ENCODE measurements at places on chromosomes 3 and 15. TPM values are rescaled to one million over a fixed set of nuclear protein-coding genes. Genes with fewer than 3 reads are reported as not detected.
A peak's percentile ranks its signal among the peaks of the same experiment; 100 is the strongest.

LSAMP gene
- polyA plus RNA-seq: not detected

MKRN2 gene
- 43.5 TPM for polyA plus RNA-seq

GRCh38 chr3:148916132-148916531 lies 51.0 kb downstream of the CPA3 start:
- H3K36me3 ChIP-seq: no peaks in the 10 kb centered on the region
- DNase-seq: no peak
- H3K27ac ChIP-seq: no peak overlapping the region
- no peak overlapping the region for H3K4me3 ChIP-seq
- H3K4me1 ChIP-seq: no peaks in the 10 kb centered on the region
- H3K27me3 ChIP-seq: peaks cover 10% of the 10 kb centered on the region

DNA sequence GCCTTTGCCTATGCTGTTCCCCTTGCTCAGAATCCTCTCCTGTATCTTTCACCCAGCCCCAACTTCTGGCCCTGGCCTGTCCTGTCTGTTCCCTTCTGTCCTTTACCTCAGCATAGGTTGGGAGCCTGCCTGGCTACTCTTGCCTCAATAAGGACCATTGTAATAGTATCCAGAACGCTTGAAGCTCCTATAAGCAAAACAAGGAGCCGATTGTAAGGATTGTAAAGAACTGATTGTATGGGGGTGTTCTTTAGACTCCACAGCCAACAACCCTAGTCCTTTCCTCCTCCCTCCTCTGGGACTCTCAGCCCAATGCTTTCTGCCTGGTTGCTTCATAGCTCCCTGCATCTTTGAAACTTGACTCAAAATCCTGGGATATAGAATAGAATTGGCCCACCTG lies 18.7 kb upstream of the RAD54L2 start:
- no peak overlapping the region for H3K4me3 ChIP-seq
- H3K27ac ChIP-seq: peak overlapping the region; percentile 4
- H3K27me3 ChIP-seq: no peaks in the 10 kb centered on the region
- no peak for DNase-seq
- H3K4me1 ChIP-seq: peaks cover 7% of the 10 kb centered on the region
- H3K36me3 ChIP-seq: no peaks in the 10 kb centered on the region

DNA sequence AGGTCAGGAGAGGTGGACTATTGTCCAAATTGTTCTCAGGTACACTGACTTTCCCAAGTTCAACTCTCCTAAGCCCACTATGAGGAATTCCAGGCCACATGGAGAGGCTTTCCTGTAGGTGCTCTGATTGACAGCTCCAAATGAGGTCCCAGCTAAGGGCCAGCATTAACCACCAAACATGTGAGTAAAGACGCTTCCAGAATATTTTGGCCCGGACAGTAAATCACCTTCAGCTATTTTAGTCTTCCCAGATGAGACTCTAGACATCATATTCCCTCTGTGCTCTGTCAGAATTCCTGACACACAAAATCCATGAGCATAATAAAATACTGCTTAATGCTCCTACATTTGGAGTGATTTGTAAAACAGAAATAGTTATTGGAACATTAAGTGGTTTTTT lies 135.5 kb downstream of the TGFBR2 start:
- peaks cover 35% of the 10 kb centered on the region for H3K4me1 ChIP-seq
- H3K4me3 ChIP-seq: no peak overlapping the region
- no peak overlapping the region for H3K27ac ChIP-seq
- H3K36me3 ChIP-seq: no peaks in the 10 kb centered on the region

DNA sequence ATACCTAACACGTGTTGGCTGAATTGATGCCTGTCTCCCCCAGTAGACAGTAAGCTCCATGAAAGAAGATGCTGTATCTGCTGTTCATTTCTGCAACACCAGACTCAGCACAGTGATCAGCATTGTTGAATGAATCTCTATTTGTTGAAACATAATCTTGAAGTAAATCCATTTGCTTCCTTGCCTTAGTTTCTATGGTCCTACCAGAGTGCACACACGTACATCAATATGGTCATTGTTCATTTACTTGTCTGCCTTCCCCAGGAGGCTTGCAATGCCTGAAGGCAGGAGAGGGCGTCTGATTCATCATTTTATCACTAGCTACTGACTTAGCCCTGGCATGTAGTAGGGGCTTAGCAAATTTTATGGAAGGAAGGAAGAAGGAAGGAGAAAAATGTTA lies 19.2 kb downstream of the RBP2 start:
- no peak overlapping the region for H3K27ac ChIP-seq
- no peaks in the 10 kb centered on the region for H3K27me3 ChIP-seq
- H3K36me3 ChIP-seq: no peaks in the 10 kb centered on the region
- no peak for DNase-seq

DNA sequence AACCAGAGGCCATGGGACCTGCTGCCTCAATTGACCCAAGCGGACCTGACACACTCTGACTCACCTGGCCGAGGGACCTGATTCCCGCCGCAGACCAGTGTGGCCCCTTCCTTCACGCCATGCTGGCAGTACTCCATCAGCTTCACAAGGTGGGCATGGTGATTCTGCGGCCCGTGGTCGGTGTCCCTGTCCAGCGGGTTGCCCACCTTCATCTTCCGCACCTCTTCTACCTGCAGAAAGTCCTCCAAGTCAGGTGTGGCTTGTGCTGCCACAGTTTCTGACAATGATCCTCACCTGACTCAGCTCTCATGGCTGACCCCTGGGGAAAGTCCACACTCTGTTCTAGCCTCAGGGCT lies 25.9 kb upstream of the SLC41A3 start:
- H3K4me3 ChIP-seq: no peak overlapping the region
- H3K36me3 ChIP-seq: no peaks in the 10 kb centered on the region
- H3K4me1 ChIP-seq: no peaks in the 10 kb centered on the region
- H3K27me3 ChIP-seq: no peaks in the 10 kb centered on the region

GRCh38 chr3:71101626-71102025 lies 481.9 kb downstream of the FOXP1 start:
- peaks cover 17% of the 10 kb centered on the region for H3K36me3 ChIP-seq
- peak overlapping the region; percentile 83 for H3K27ac ChIP-seq
- peaks cover 93% of the 10 kb centered on the region for H3K4me1 ChIP-seq

GPX1 gene
- polyA plus RNA-seq: 149 TPM

- DNase-seq: no peak
- peaks cover 1% of the 10 kb centered on the region for H3K27me3 ChIP-seq
- no peak overlapping the region for H3K27ac ChIP-seq
- peaks cover 3% of the 10 kb centered on the region for H3K36me3 ChIP-seq
These were observed 25.8 kb downstream of the LDHAL6B start for GRCh38 chr15:59232476-59232875.

MINAR1 gene
- polyA plus RNA-seq: 0.14 TPM

DNA sequence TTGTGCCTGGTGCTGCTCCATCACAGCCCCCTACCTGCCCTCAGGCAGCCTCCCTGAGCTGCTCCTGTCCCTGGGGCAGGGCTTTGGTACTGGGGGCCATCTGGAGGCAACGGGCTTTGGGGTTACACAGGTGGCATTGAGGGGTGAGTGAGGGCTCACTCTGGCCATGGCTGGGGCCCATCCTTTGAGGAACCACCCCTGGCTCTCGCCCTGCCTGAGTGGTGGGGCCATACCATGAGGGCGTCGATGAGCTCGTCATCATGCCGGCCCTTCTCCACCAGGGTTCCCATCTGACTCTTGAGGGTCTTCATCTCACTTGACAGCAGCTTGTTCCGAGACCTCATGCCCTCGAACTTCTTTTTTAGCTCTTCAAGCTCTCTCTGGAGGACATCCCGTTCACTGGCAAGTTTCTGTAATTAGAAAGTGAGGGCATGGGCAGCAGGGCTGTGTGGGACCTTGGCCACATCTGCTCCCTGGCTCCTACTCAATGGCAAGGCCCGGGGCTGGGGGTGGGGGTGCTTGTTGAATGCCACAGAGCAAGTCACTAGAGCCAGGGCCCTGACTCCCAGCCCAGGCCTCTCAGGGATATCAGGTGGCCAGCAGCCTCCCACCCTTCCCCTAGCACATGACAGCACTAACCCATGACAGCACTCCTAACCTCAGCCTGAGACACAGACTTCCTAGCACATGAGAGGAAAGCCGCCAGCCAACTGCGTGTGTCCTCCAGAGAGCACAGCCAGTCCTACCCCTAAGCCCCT lies 33.5 kb downstream of the CCDC13 start:
- no peaks in the 10 kb centered on the region for H3K27me3 ChIP-seq
- no peaks in the 10 kb centered on the region for H3K36me3 ChIP-seq
- H3K4me3 ChIP-seq: no peak overlapping the region

DNA sequence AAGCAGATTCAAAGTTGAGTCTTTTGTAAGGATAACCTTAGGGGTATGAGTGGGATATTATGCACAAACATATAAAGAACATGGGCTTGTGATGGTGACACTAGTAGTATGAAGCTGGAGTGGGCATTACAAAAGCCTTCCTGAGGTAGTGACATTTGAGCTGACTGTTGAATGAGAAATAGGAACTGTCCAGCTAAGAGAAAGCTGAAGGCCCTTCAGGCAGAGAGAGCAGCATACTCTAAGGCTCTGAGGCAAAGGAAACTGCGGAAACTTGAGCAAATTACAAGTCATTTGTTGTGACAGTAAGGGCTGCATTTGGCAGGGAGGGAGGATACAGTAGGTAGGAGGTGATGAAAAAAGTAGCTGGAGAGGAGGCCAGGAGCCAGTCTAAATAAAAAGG lies 190.7 kb upstream of the CD96 start:
- no peak overlapping the region for H3K27ac ChIP-seq
- no peak overlapping the region for H3K4me3 ChIP-seq
- H3K27me3 ChIP-seq: no peaks in the 10 kb centered on the region
- no peak for DNase-seq
- no peaks in the 10 kb centered on the region for H3K36me3 ChIP-seq
- H3K4me1 ChIP-seq: no peaks in the 10 kb centered on the region

- no peaks in the 10 kb centered on the region for H3K27me3 ChIP-seq
- H3K4me1 ChIP-seq: peaks cover 49% of the 10 kb centered on the region
- no peak overlapping the region for H3K4me3 ChIP-seq
- no peak overlapping the region for H3K27ac ChIP-seq
- no peak for DNase-seq
These were observed 12.6 kb downstream of the KAT2B start for GRCh38 chr3:20052851-20053250.

GRCh38 chr15:67564968-67565345 lies 22.5 kb downstream of the MAP2K5 start:
- H3K27me3 ChIP-seq: no peaks in the 10 kb centered on the region
- no peak for DNase-seq
- no peak overlapping the region for H3K4me3 ChIP-seq
- H3K4me1 ChIP-seq: peaks cover 6% of the 10 kb centered on the region

NAALADL2 gene
- polyA plus RNA-seq: 0.57 TPM

- no peak overlapping the region for H3K27ac ChIP-seq
- H3K36me3 ChIP-seq: no peaks in the 10 kb centered on the region
- no peak overlapping the region for H3K4me3 ChIP-seq
- H3K4me1 ChIP-seq: no peaks in the 10 kb centered on the region
- H3K27me3 ChIP-seq: no peaks in the 10 kb centered on the region
These were observed 69.3 kb downstream of the CHST2 start for GRCh38 chr3:143188881-143189280.

DNA sequence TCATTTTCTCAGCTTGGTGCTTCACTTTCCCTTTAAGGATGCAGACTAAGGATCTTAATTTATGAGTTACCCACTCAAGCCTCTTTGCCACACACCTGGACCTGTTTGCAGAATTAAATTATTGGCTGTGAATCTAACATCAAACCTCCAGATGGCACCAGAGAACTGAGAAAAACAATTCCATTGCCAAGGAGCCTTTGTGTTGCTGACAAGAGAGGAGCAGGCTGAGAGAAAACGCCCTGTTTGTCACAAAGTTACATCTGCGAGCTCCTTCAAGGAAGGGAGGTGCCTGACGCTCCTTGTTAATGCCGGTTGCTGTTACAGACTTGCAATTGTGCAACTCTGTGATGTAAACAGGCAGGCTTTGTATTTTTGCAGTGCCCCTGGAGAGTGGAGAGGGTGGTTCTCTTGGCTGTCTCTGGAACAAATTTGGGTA lies 36.3 kb upstream of the TMC3 start:
- H3K27me3 ChIP-seq: peaks cover 5% of the 10 kb centered on the region
- no peaks in the 10 kb centered on the region for H3K36me3 ChIP-seq
- H3K4me3 ChIP-seq: no peak overlapping the region
- peaks cover 16% of the 10 kb centered on the region for H3K4me1 ChIP-seq

GRCh38 chr15:69744391-69745162 lies 292.0 kb downstream of the RPLP1 start:
- peaks cover 7% of the 10 kb centered on the region for H3K36me3 ChIP-seq
- peaks cover 71% of the 10 kb centered on the region for H3K27me3 ChIP-seq
- H3K4me1 ChIP-seq: peaks cover 28% of the 10 kb centered on the region
- H3K4me3 ChIP-seq: peak overlapping the region; percentile 49
- no peak overlapping the region for H3K27ac ChIP-seq
- no peak for DNase-seq

DNA sequence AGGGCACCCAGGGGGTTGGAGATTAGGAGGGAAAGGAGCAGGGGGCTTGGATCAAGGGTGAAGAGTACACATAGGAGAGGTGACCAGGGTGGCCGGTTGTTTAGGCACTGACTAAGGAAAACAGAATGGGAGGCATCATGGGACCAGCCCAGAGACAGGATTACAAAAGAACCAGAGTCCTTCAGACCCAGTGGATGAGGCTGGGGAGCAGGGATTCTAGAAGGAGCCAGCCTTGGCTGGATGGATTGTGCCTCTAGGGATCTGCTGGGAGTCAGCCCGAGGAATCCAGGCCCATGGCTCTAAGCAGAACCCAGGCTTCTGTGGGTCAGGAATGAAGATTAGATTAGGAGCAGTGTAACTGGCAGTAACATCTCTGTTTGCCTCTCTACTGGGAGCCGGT lies 98.6 kb downstream of the ARNT2 start:
- H3K4me3 ChIP-seq: no peak overlapping the region
- no peak overlapping the region for H3K27ac ChIP-seq
- H3K4me1 ChIP-seq: no peaks in the 10 kb centered on the region
- H3K36me3 ChIP-seq: no peaks in the 10 kb centered on the region

LYZL4 gene
- not detected for polyA plus RNA-seq

DNA sequence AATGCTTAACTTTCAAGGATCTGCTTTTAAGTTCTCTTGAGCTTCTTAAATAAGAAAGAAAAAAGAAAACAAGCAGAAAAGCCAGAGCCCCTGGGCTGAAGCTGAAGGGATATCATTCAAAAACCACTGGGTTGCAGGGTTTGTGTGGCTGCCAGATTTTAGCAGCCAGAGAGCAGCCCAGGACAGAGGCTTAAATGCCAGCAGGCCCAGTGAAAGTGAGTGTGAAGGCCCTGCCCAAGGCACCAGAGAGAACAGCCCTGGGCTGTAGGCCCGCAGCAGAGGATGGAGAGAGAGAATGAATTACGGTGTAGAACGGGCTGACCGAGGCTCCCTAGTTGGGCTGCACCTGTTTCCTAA lies 106.3 kb upstream of the BOC start:
- no peaks in the 10 kb centered on the region for H3K27me3 ChIP-seq
- no peaks in the 10 kb centered on the region for H3K4me1 ChIP-seq
- DNase-seq: no peak
- no peak overlapping the region for H3K27ac ChIP-seq

- H3K36me3 ChIP-seq: no peaks in the 10 kb centered on the region
- H3K4me1 ChIP-seq: peaks cover 4% of the 10 kb centered on the region
- H3K27me3 ChIP-seq: peaks cover 23% of the 10 kb centered on the region
- no peak overlapping the region for H3K27ac ChIP-seq
These were observed 5.4 kb upstream of the PLOD2 start for GRCh38 chr3:146166415-146166821.
